ENCODE measurements at places on chromosomes 6 and 20. TPM values are rescaled to one million over a fixed set of nuclear protein-coding genes. Genes with fewer than 3 reads are reported as not detected.

The BPIFB4 gene
- not detected for total RNA-seq

The ZNF311 gene
- 0.22 TPM for total RNA-seq

The NEURL2 gene
- total RNA-seq = 3.0 TPM

The SCGN gene
- not detected for total RNA-seq

The DDO gene
- total RNA-seq = 2.6 TPM

The MEP1A gene
- not detected for total RNA-seq
